ENCODE measurements at places on chromosomes 7 and 10.

DNA sequence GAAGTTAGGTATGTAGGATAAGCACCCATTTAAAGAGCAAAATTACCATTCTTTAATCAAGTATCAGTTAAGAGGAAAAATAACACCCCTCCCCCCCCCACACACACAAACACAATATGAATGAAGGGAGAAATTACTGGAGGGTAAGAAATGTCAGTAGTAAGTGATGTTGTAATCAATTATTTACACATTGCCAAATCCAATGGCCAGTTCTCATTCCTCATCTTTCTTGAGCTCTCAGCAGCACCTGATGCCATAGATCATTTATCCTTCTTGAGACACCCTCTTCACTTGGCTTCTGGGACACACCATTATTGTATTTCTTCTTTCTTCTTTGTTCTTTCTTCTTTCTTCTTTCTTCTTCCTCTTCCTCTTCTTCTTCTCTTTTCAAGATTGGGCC lies 33.7 kb upstream of the FAM3C start:
- DNase-seq, result no peak

GRCh38 chr7:13017881-13018280 lies 330.4 kb downstream of the ARL4A start:
- DNase-seq, result no peak

DNA sequence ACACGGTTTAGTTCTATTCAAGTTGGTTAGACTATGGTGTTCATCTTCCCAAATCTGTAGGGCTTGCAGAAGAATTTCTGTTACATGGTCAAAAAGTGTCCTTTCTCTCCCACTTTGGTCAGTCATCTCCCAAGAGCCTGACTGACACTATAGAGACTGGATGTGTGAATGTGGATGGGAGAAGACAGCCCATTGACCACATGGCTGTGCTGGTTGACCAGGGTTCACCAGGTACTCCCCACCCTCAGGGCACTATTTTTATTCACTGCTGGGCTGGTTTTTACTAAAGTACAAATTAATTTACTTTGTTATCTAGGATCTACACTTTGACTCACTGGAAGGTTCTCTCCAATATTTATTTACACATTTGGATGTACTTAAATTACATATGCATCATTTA lies 2.3 kb downstream of the ZNF804B start:
- no peak for DNase-seq

DNA sequence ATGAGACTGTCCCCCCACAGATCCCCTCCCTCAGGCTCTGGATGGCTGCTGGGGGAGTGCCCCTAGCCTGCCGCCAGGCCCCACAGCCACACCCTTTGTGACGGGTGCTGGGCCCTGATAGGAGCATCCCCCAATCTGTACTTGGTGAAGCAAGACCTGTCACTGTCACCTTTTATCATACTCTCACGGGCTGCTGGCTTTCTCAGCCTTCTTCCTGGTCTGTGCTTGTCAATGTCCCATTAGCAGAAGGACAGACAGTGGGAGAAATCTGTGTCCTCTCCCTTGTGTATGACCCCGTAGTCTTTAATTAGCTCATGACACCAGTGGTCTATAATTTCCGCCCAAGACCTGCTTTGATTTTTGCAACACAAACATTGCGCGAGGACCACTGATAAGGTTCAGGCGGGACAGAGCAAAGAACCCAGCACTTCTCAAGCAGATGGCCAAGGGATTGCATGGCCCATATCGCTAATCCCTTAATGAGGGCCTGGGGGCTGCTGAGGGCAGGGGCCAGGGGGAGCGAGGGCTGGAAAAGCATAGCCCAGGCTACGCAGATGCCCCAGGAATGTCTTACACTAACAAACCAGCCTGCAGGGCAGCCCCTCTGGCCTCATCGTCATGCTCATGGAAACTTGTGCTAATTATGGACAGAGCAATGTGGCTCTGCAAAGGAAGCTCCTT lies 127.8 kb downstream of the PTPN20 start:
- no peak for DNase-seq

- no peak for DNase-seq
Observed at GRCh38 chr7:134533288-134533771, 6.0 kb downstream of the AKR1B10 start.

DNA sequence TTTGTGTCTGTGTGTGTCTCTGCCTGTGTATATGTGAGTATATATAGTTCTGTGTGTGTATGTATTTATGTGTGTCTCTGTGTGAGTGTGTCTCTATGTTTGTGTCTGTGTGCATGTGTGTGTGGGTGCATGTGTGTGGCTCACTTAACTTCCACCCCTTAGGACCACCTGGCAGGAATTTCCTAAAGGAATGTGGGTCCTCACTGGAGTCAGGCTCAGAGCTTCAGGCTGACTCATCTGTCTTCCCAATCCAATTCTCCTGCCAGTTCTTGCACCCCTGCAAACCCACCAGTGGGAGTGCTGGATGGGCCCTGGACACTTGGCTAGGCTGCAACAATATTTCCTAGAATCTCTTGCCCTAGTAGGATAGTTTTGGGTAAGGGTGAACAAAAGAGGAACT lies 70.2 kb upstream of the GRB10 start:
- no peak for DNase-seq

DNA sequence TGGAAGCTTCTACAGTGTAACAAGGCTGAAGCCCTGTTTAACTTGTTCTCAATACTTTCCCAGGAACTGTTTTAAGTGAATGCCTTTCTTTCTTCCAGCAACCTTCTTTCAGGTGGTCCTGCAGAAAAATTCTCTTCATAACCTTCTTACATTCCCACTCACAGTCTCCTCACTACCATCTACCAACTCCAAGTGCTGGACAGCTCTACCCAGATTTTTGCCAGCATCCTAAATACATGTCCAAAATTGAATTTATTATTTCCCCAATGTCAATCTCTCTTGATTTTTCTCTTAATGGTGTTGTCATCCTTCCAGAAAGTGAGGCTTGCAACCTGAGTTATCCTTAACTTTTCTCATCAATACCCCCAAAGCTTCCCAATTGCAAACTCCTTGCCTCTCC lies 48.2 kb downstream of the CFAP70 start:
- DNase-seq, result no peak

DNA sequence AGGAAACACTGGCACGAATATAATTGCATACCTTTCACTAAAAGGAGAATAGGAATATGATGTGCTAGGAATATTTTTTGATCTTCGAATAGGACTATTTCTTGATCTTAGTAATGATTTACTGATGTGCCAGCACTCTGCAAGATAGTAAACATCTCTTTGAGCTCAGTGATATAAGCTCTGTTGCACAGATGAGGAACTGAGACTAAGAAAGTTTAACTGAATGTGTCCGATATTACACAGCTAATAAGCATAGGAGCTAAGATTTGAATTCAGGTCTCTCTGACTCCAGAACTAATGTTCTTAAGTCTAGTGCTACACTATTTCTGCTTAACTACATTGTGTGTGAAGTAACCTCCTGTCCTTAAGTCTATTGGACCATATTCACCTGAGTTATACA lies 98.4 kb upstream of the PTPRZ1 start:
- DNase-seq, result no peak

- DNase-seq, result no peak
Observed at GRCh38 chr7:146096994-146097393, 19.6 kb upstream of the CNTNAP2 start.

GRCh38 chr10:20977300-20977699 lies 80.2 kb upstream of the NEBL start:
- DNase-seq, result no peak

DNA sequence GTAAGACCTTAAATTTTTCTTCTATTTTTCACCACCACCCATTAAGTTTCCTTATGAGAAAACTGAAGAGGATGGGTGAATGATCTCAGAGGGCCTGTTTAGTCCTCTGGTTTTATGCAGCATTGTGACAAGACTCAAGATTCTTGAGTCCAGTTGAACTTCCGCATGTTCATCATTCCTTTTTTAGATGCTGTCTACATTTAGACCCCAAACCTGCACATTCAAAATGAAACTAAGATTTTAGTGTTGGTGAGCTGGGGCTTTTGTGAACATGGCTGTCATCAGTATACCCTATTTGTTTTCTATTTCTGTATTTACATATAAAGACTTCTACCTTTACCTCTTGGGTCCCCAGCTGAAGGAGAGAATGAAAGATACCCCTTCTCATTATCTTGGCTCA lies 31.1 kb downstream of the NET1 start:
- DNase-seq, result no peak

DNA sequence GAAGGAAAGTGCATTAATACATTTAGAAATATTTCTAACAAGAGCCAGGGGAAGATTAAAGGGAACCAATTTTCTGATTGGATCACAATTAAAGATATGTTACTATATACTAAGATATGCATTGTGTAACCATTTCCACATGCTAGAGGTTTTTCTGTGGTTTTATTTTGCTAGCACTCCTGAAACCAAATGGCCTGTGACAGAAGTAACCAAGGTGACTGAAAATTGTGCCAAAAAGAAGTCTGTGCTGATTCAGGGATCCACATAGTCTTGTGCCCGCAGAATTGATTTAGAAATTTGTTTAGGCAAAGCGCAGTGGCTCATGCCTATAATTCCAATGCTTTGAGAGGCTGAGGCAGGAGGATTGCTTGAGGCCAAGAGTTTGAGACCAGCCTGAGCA lies 1.8 kb downstream of the CC2D2B start:
- no peak for DNase-seq

DNA sequence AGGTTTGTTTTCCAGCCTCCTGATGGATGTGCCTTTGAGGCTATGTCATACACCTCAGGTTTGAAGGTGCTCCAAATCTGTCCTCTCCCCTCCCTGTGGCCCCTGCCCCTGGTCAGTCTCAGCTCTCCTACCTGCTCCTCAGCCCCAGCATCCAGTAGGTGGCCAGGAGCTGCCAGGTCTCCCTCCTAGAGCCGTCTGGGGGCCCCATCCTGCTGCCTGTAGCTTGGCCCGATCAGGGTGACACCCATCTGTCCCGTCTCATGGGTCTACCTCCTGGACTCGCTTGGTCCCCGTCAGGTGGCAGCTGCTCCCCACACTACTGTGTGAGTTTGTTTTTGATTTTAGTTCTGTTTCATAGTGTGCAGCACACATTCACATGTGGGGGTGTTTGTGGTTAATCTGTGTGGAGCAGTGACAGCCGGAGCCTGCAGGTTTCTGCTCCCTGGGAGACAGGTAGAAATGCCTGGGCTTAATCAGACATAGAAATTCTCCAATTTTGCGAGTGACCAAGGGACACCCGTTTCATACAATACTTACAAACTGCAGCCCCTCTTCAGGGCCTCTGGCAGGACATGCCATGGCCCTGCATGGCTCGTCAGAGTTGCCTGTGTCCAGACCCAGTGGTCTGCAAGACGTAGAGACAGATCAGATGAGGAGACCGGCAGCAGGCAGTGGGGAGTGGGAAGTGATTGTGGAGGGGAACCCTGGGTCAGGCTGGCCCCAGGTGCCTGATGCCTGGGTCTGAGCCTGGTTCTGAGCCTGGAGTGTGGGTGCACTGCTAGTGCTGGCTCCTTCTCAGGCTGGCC lies 17.1 kb downstream of the ADCY1 start:
- no peak for DNase-seq

GRCh38 chr7:7443806-7444350 lies 91.8 kb downstream of the COL28A1 start:
- no peak for DNase-seq

- DNase-seq, result no peak
Observed at GRCh38 chr7:37040330-37040729, 316.0 kb upstream of the AOAH start.

GRCh38 chr10:88687853-88688467 lies 18.1 kb upstream of the LIPK start:
- no peak for DNase-seq

DNA sequence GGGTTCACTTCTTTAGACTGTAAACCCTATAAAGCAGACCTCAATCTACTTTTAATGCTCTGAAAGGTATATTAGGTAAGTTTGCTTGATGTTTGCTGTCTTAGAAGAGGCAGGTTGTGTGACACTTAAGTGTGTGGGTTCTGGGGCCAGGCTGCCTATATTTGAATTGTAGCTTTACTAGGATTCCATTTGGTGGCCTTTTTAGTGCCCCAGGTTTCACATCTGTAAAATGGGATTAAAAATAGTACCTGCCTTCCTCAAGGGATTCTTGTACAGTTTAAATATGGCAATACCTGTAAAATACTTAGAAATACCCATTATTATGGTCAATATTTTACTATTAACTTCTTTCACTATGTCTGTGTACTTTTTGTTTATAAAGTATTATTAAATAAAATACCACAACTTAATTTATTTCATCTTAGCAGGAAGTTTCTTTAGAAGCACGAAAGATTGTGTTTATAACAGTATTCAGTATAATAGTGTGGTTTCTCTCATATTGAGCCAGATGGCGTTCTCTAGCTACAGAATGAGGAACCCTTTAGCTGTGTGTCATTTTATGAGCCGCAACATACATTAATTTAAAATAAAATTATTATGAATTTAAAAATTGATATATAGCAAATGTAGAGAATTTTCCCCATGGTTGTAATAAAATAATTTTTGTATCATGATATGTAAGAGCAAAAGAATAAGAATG lies 94.2 kb downstream of the CDK14 start:
- DNase-seq, result no peak

GRCh38 chr7:26279405-26279804 lies 12.3 kb upstream of the SNX10 start:
- no peak for DNase-seq

DNA sequence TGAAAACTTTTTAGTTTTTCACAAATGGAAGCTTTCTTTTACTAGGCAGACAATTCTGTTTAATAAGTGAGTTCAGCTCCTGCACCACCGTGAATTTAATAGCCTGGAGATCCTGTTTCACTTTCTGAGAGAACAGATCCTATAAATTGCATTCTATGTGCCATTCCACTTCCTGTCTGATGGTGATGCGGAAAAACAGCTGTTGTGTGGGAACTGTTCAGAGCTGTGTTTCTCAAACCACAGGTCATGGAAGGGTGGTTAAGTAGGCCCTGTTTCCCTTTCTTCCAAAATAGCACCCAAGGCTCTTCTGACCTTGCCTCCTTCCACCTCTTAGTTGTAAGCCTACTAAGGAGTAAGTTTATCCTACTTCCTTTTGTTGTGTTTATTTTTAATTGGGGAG lies 97.2 kb upstream of the DKK1 start:
- peak; percentile 38 for DNase-seq

- DNase-seq, result no peak
Observed at GRCh38 chr10:103455235-103455634, 3.1 kb upstream of the CALHM2 start.

DNA sequence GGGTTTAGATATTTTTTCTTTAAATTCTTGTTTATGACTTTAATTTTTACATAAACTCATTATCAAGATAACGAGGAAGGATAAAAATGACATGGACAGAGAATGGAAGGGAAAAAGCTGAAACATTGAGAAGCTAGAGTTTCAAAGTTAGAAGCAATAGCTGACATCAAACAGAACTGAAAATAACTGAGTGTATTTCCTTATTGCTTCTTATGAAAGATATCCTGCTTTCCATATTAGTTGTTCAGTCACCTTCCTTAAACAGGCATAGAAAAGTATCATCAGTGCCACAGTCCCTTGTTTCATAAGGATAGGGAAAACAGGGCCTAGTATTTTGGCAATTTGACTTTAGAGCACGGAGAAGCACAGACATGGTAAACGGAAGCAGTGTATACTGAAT lies 460.5 kb upstream of the GHITM start:
- no peak for DNase-seq

All from SHP77 treated with DMSO at 0.1 percent for 48 hours (cell line).